Thoracic aorta endothelial cell (primary cell): ENCODE measurements at places on chromosomes 3 and 15. TPM values are rescaled to one million over a fixed set of nuclear protein-coding genes. Genes with fewer than 3 reads are reported as not detected.

The TRIM42 gene
- not detected in 2 replicates for total RNA-seq

The SAMD7 gene
- not detected in 2 replicates for total RNA-seq

The TMEM44 gene
- 49.8 and 52.1 TPM in 2 replicates for total RNA-seq

The FBXL2 gene
- total RNA-seq, result 15.2 and 18.2 TPM in 2 replicates

The DYNLT2B gene
- 9.3 and 13.2 TPM in 2 replicates for total RNA-seq

The GPR87 gene
- 0.29 TPM in 1 of 2 replicates, not detected in the other for total RNA-seq

The TBC1D2B gene
- total RNA-seq, result 27.3 and 36.8 TPM in 2 replicates

The IGSF10 gene
- total RNA-seq, result not detected in 2 replicates

The GOLGA8O gene
- total RNA-seq, result 0.13 and 0.29 TPM in 2 replicates

The ZNF609 gene
- total RNA-seq, result 46.5 and 49.2 TPM in 2 replicates

The ARPIN gene
- 12.0 and 16.3 TPM in 2 replicates for total RNA-seq

The LRRC49 gene
- total RNA-seq, result 9.7 and 10.0 TPM in 2 replicates

The XYLB gene
- 4.0 and 6.4 TPM in 2 replicates for total RNA-seq

The FANCD2OS gene
- not detected in 2 replicates for total RNA-seq

The CFAP100 gene
- total RNA-seq, result not detected in 2 replicates

The GPR62 gene
- total RNA-seq, result 0.07 TPM in 1 of 2 replicates, not detected in the other

The CLASP2 gene
- 67.6 and 70.1 TPM in 2 replicates for total RNA-seq

The POLG gene
- 76.1 and 91.8 TPM in 2 replicates for total RNA-seq

The FSTL1 gene
- 505 and 672 TPM in 2 replicates for total RNA-seq

The C3orf49 gene
- total RNA-seq, result not detected in 2 replicates
